ENCODE measurements at places on chromosomes 1 and 21. TPM values are rescaled to one million over a fixed set of nuclear protein-coding genes. Genes with fewer than 3 reads are reported as not detected.

The RAB3B gene
- not detected for total RNA-seq

DNA sequence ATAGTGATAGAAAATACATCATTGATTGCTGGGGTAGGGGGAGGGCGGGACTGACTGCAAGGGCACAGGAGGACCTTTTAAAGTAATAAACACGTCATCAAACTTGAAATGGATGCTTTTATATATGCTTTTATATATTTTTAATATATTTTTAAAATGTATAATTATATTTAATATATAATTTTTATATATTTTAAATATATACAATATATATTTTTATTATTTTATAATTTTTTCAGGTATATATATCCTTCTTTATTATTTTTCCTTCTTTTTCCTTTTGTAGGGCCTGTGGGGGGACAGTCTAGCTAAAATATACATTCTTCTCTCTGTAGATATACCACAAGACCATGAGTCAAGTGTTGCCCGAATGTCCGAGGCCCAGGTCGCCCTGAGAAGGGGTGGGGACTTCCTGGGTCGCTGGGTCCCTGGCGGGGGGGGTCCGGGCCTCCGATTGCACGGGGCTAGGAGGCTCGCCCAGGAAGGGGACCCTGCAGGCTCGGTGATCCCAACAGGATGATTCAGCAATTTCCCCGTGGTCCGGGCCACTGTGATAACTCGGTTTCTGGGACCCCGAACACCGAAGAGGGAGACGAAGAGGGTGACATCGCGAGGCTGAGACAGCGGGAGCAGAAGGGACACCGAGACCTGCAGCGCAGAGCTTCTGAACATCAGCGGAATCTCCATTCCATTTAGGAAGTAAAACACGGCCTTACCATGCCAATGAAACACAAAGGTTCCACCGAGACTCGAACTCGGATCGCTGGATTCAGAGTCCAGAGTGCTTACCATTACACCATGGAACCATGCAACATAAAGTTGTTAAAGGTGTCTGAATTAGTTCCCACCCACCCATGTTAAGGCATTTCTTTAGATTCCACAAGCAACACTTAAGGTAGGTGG is 112.5 kb upstream of the NBPF11 start:
- no peak for DNase-seq

GRCh38 chr1:245896258-245896657 is 610.8 kb downstream of the SMYD3 start:
- DNase-seq, result no peak

GRCh38 chr1:217010253-217010652 is 287.0 kb upstream of the ESRRG start:
- no peak for DNase-seq

DNA sequence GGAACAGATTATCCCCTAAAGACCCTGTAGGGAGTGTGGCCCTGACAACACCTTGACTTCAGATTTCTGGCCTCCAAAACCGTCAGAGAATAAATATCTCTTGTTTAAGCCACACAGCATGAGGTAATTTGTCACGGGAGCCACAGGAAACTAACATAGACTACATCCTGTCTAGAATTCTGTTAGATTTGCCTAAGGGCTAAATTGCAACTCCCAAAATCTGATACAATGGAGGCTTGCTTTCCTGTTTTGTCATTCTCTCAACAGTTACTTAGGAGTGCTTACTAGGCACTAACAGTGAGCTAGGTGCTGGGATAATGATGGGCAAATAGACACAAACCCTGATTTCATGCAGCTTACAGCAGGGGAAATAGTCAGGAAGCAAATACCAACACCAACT is 141.6 kb downstream of the MIS18A start:
- DNase-seq, result no peak

- DNase-seq, result no peak
Measured at GRCh38 chr1:1680912-1681273, 11.7 kb downstream of the SLC35E2B start.
